Mesenteric fat pad (tissue), 1 donor: ENCODE measurements at places on chromosomes 12 and 14.

GRCh38 chr12:128813392-128813791 is 10.4 kb downstream of the SLC15A4 start:
- no peak for DNase-seq

- no peak for DNase-seq
These were observed 735.5 kb downstream of the MED13L start for GRCh38 chr12:115541891-115542421.

- DNase-seq, result no peak
These were observed 45.3 kb upstream of the ATP23 start for GRCh38 chr12:57896115-57896433.

DNA sequence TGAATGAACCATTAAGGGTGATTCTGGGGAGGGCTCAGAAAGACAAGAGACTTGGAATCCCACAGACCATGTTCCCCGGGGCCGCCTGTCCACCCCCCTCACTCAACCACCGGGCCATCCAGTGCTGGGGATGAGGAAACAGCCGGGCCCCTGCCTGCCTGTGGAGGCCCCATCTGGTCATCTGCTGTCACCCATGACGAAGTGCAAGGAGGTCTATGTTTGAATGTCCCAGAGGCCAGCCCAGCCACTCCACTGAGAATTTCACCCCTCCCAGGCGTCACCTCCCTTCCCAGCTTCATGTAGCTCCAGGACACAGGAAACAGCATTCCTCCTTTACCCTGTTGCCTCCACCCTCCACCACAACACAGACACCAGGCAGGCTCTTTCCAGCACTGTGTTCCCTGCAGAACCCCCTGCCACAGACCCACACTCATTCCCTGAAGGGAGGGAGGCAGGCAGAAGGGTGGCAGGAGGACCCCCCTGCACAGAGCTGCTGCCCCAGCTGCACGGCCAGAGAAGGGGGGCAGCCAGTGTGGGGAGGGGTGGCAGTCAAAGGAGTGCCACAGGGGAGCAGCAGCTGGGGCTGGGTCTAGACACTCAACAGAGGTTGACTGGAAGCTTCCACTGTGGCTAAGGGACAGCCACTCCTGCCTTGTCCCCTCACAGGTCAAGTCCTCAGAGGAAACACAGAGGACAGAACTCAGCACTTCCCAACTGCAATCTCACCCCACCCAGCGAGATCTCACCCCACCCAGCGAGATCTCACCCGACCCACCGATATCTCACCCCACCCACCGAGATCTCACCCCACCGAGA is 50.3 kb upstream of the PPP2R5C start:
- peak; percentile 65 for DNase-seq

- no peak for DNase-seq
These were observed 238.4 kb upstream of the HMGA2 start for GRCh38 chr12:65585648-65586602.

DNA sequence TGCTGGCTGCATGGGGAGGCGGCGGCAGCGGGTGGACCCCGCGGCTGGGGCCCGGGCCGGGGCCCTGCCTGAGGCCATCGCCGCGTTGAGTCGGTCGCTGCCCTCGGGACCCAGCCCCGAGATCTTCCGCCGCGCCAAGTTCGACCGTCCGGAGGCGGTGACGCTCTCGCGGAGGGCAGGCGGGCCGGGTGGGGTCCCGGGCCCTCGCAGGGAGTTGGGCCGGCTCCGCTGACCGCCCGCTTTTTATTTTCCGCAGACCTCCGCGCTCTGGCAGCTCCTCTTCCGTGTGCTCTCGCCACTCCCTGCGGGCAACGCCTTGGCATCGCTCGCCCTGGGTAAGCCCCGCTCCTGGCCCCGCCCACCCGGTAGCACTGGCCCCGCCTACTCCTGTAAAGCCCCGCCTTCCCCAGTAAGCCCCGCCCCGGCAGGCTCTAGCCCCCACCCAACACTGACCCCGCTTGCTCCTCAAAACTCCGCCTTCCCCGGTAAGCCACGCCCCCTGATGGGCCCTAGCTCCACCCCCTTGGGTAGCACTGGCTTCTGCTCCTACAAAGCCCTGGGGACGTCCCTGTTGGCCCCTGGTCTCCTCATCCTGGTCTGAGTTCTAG is 424 bp downstream of the TEDC1 start:
- DNase-seq, result no peak

- DNase-seq, result no peak
These were observed 49.0 kb downstream of the KIF21A start for GRCh38 chr12:39393890-39394289.

GRCh38 chr12:118694128-118694775 is 287.1 kb upstream of the SRRM4 start:
- DNase-seq, result no peak

- no peak for DNase-seq
These were observed 92.0 kb downstream of the FBXL14 start for GRCh38 chr12:1502379-1502720.

DNA sequence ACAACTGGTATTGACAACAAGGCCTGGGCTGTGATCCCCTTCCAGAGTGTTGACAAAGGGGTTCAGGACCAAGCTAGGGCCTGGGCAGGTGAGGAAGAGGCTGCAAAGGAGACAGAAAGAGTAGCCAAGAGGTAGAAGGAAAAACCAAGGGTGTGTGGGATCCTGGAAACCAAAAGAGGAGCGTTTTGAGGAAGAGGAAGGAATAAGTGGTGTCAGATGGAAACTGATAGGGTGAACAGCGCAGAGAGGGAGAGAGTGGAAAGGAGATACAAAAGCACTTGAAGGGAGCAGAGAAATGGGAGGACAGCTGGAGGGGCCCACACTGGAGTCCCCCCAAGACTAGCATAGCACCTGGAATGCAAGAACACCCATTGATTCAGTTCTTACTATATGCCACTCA is 8.3 kb upstream of the HVCN1 start:
- DNase-seq, result no peak

DNA sequence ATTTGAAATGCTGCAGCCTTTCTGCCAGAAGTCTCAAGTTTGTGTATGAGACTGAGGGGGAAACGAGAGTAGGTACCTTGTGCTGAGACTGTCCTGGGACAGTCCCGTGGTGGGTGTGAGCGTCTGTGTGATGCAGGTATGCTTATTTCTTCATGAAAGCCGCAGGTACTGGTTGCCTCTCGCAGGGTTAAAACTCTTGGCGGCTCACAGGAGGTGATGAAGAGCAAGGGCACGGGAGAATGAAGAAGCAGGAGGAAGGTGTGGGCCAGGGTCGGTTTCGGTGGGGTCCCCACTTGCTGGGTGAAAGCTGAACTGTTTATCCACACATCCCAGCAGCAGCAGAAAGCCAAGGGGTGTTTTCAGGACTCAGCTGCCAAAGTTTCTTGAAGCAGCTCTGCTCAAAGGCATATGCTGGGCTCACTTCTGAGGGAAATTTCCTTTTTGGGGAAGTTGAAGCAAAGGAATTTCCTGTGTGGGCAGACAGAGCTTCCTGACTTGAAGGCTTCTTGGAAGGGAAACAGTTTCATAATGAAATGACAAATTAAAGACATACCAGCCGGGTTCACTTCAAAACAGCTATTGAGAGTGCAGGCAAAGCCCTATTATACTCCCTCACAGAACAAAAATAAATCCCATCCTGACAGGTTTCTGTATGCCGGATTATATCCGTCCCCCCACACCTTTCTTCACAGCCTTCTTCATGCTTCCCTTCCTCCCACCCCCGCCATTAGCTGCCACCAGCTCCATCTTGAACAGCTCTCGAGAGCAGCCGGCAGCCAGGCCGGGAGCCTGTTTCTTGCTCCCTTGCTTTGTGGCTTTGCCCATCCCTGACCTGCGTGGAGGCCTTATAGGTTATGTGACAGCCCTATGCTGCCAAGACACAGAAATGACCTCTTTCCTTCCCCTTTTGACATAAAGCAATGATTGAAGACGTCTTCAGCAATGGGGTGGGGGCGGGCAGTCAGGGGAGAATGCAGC is 116.6 kb downstream of the ETV6 start:
- no peak for DNase-seq

- DNase-seq, result no peak
These were observed 272.5 kb downstream of the SLC15A4 start for GRCh38 chr12:128551266-128551665.

GRCh38 chr12:67919406-67919805 is 69.8 kb upstream of the IFNG-AS1 start:
- DNase-seq, result no peak

- DNase-seq, result no peak
These were observed 18.6 kb downstream of the PPFIBP1 start for GRCh38 chr12:27542628-27543027.

- peak; percentile 18 for DNase-seq
These were observed 9.7 kb upstream of the TUBA1A start for GRCh38 chr12:49198431-49199155.

DNA sequence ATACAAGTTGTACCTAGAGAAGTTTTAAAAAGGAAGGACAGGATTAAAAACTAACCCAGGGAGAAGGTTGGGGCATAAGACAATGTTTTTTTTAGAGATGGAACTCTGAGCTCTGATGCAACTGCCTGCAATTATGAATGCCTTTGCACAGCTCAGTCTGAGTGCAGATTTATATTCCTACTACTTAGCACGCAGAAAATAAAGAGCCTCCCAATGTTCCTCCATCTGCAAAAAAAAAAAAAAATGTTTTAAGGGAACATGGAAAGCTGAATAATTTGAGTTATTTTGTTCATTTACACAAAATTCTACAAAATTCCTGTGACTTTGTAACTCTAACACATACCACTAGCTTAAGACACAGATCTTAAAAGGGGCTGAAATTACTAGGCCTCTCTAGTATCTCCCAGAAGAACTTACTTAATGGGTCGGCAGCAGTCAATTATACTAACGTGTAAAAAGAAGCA is 15.7 kb downstream of the CLIP1 start:
- no peak for DNase-seq

- DNase-seq, result no peak
These were observed 6.0 kb downstream of the KRT7 start for GRCh38 chr12:52238916-52239646.

DNA sequence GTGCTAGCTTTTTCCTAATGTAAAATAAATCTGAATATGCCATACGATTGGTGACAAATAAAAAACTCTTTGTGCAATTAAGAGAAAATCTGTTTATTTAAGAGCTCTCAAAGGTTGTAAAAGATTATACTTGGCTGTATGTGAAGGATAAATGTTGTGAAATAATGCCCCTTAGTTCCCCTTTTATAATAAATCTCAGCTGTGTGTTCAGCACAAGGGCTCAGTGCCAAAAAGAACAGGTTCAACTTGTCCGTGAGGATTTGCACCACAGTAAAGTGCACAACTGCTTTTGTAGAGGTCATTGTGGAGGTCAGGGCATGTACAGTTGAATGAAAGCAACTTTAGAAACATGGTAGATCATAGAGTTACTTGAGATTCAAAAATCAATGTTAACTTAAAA is 118.6 kb downstream of the TRMT5 start:
- DNase-seq, result no peak

- DNase-seq, result peak; percentile 77
These were observed 4.6 kb downstream of the IFI27 start for GRCh38 chr14:94115058-94115591.

- no peak for DNase-seq
These were observed 17.5 kb downstream of the MAGOHB start for GRCh38 chr12:10595881-10596280.

GRCh38 chr12:45200491-45201043 is 15.3 kb upstream of the ANO6 start:
- no peak for DNase-seq

GRCh38 chr14:102557434-102558226 is 34.8 kb upstream of the RCOR1 start:
- no peak for DNase-seq

DNA sequence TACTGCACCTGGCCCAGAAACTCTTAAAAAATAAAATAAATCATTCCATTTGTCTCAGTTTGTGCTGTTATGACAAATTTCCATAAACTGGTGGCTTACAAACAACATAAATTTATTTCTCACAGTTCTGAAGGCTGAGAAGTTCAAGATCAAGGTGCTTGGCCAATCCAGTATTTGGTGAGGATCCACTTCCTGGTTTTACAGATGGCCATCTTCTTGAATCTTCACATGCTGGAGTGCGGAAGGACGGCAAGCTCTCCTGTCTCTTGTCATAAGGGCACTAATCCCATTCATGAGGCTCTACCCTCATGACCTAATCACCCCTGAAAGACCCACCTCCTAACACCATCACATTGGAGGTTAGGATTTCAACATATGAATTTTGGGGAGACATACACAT is 29.9 kb upstream of the MYBPC1 start:
- DNase-seq, result no peak

DNA sequence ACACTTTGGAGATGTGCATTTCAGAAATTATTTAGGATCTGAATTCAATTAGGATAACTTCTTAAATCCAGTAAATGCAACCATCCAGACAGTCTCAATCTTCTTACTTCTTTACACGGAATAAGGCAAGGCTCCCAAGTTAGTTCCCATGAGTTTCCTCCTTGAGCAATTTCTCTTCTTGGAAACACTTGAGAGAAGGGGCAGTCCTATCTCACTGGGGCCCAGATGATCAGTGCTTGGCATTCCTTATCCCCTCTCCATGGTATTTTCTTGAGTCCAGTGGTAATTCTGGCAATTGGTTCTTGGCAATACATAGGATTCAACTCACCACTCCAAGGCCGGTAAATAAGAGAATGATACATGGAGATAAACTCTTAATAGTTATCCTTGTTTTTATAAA is 87.1 kb upstream of the PTHLH start:
- DNase-seq, result no peak

DNA sequence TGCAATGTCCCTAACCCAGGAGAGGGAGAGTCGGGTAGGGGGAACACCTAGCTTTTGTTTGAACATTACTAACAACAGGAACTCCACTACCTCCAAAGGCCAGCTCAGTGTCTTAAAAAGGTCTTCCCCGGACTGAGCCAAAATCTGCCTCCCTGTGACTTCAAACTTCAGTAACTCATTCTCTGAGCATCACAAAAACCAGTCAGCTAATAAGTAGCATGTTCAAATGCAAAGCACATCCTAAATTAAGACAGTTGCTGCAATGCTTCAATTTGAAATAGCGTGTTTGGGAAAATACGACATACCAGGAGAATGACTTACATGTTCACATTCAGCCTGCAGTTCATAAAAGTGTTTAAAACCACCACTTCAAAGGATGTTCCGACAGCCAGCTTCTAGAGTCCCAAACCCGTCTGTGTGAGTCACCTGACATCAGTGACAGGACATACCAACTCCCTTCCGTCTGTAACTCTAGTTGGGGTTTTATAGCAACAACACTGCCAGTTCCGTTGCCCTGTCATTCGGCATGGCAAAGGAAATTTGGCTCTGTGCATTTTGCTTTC is 13.0 kb downstream of the ZFP36L1 start:
- DNase-seq, result peak; percentile 41
